HS-5 (cell line): ENCODE measurements at places on chromosomes 5 and 9.

- DNase-seq, result no peak
Measured at GRCh38 chr5:179734536-179735164, 2.0 kb downstream of the MAML1 start.

GRCh38 chr5:149618581-149619248 lies 37.4 kb downstream of the ARHGEF37 start:
- no peak for DNase-seq

DNA sequence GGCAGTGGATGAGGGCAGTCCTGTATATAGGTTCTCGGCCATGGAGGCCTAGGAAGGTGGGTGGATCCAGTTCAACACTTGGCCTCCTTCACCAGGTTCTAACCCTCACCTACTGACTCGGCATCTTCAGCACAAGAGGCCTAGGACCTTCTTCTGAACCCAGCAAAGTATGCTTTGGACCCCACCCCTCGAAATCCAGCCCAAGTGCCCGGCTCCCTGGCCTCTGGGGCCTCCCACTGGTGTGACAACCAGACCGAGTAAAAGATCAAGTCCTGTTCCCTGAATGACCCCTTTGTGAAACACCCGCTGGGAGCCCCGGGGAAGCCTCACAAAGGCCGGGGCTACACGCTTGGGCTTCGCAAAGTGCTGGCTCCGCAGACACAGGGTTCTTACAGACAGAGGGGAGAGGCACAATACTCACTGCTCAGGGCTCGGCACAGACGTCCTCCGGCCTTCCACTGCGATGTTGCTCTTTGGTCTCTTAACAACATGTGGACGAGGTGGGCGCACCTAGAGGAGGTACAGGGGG lies 47.0 kb downstream of the CRB2 start:
- DNase-seq, result no peak

- DNase-seq, result no peak
Measured at GRCh38 chr9:109143881-109144562, 23.0 kb downstream of the FRRS1L start.
